ENCODE measurements at places on chromosomes 5 and 9. TPM values are rescaled to one million over a fixed set of nuclear protein-coding genes. Genes with fewer than 3 reads are reported as not detected.

GRCh38 chr5:21802869-21803490 is 1050.2 kb downstream of the CDH12 start:
- no peak for DNase-seq

DNA sequence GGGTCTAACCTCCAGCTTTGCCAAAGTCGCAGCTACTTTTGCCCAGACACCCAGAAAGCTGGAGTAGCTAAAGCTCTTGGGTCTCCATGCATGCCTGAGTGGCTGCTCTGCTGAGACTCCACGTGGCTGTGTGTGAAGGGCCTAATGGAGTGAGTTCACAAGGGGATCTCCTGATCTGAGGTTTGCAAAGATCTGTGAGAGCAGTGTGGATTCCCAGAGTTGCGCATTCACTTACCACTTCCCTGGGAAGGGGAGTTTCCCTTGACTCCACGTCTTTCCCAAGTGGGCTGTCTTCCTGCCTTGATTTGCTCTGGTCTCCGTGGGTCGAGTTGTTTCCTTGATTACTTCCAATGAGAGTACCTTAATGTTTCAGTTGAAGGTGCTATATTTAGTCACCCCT is 17.6 kb upstream of the CDKN2B start:
- DNase-seq: no peak

GRCh38 chr9:124254261-124254682 is 3.5 kb upstream of the NEK6 start:
- DNase-seq: no peak

DNA sequence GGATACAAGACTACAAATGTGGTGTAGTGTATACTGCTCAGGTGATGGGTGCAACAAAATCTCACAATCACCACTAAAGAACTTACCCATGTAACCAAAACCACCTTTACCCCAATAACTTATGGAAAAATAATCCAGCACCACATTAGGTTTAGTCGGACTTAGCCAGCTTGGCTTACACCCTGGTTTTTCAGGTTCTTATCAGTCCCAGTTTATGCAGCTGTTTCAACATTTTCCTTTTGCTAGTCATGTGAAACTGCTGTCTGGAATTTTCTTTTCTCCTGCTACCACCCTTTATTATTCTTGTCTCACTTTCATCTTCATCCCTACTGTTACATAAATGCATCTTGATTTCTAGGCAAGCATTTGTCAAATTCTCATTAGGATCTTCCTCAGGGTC is 51.5 kb downstream of the STK32A start:
- no peak for DNase-seq

DNA sequence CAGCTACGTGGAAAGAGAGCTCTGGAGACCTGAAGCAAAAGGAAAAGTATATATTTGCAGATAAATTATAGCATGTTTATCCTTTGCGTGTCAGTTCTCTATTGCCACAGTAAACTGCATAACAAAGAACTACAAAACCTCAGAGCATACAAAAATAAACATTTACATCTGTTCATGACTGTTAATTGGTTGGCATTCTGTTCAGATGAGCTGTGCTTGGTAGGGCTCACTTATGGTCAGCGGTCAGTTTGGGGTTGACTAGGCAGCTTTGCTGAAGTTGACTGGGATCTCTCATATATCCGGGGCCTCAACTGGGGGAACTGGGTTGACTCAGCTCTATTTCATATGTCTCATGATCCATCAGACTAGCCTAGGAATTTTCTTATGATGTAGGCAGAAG is 257.7 kb downstream of the TLE1 start:
- DNase-seq: no peak

DNA sequence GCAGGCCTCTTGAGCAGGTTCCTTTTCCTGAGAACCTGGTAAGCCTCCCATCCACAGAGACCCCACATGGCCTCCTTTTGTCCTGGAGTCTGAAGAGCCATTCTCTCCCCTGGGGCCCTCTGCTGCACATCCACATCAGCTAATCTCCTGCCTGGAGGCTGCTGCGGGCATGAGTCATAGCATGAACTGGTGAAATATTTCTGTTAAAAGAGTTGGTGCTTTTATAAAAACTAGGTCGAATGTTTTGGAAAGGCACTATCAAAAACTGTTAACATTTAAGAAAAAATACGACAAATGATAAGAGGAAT is 399.4 kb downstream of the CTNND2 start:
- DNase-seq: peak; percentile 25

DNA sequence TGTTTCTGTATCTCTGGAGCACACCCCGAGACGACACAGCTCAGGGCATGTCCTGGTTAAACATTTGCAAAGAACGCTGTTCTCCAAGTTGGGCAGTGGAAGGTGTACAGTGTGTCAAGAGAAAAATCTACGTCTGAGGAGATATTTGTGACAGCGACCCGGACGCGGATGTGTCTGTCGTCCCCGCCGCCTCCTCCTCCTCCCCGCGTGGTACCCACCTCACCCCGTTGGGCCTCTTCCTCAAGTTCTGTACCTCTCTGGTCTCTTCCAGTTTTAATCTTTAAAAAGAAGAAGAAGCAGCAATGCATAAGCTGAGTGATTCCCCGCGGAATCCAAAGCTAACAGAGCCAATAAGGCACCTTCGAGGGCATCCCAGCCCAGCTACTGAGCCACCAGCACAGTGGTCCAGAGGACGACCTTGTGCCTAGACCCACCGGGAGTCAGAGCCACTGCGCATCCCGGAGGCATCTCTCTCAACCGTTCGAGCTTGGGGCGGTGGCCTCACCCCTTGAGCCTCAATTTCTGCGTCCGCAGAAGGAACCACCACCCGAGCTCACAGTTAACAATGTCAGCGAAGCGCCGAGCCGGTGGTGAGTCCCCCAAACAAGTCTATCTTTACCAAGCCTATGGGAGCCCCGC is 467 bp downstream of the C9orf78 start:
- DNase-seq: no peak

GRCh38 chr5:18305288-18305924 is 671.1 kb downstream of the TAF11L14 start:
- DNase-seq: no peak

DNA sequence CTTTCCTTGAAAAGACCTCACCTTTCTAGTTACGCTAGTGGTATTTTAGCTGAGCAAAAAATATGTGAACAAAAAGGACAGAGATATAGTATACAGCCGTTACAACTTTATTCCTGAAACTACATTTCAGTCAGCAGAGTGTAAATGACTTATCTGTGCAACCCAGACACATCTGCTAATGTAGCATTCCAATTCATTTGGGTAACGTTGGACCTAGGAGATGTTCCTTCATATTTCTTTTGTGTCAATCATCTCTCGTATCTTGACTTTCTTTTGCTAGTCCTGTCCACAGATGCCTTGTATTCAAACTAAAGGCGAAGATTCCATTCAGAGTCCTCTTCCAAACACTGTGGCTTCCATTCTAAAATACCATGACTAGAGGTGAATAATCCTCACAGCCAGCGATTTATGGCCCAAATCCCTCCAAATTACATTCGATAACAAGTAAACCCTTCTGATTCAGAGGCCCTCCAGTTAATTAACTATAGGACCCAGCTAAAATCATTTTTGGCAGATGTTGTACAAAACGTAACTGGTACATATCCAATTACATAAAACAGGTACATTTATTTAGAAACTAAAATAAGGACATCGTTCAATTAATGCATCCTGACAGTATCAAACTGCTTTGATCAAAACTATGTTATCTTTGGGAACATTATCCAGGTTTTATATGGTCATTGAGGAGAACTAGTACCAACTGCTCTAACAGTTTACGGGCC is 155.7 kb downstream of the DROSHA start:
- no peak for DNase-seq

DNA sequence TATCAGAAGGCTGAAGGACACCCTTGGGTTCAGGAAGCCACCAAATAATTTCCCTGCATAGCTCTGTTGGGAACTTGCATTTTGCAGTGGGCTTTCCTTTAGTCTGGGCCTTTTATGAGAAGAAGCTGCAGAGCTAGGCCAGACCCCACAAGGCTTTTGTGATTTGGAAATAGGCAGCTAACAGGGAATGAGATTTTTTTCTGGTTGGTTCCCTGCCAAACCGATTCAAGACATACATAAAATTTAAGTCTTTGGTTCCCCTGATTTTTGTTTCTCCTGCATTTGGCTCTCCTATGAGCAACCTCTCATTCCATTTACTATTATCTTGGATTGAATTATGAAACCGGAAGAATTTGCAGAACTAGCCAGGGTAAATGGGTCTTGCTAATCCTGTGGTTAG is 81.5 kb upstream of the PTCH1 start:
- DNase-seq: no peak

HCN1 gene
- total RNA-seq: 8.0 TPM

DBH gene
- not detected for total RNA-seq

GLRX gene
- 76.0 TPM for total RNA-seq
